ENCODE measurements at places on chromosomes 4 and X. TPM values are rescaled to one million over a fixed set of nuclear protein-coding genes. Genes with fewer than 3 reads are reported as not detected.

DNA sequence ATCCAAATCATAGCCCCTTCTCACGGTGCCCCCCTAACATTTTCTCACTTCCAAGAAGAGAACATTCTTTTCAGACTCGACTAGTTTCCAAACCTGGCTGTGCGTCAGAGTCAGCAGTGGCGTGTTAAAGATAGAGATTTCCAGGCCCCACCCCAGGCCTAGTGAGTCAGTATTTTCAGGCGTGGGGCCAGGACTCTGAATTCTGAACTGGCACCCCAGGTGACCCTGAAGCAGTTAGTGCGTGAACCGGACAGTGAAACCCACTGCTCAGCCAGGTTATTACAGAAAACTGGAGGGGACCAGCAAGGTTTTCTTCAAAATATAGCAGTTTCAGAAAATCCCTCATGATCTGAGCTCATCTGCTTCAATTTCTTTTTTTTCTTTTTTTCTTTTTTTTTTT is 35.0 kb upstream of the BCOR start:
- H3K27me3 ChIP-seq: no peaks in the 10 kb centered on the region
- H3K4me1 ChIP-seq: no peaks in the 10 kb centered on the region
- H3K36me3 ChIP-seq: no peaks in the 10 kb centered on the region
- no peak overlapping the region for H3K4me3 ChIP-seq
- no peak overlapping the region for H3K27ac ChIP-seq
- no peak for DNase-seq

GRCh38 chr4:87465739-87466366 is 43.5 kb downstream of the NUDT9 start:
- H3K4me1 ChIP-seq: peaks cover 10% of the 10 kb centered on the region
- DNase-seq: peak; percentile 72
- H3K27me3 ChIP-seq: no peaks in the 10 kb centered on the region
- H3K4me3 ChIP-seq: no peak overlapping the region

DNA sequence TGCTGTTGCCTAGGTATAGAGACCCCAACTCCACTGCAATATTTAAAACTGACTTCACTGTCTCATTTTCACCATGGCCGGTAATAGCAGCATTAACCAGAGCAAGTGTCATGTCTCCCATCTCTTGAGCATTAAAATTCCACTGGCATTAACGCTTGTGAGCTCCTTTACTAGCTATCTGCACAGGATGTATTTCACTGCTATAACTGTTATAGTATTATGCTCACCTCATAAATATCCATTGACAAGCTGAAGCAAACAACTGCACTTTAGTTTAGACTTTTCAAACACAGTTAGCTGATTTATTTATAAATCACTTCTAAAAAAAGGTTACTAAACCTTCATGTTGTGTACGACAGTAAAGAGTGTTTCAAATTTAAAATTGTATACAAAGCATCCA is 157.8 kb downstream of the ANTXR2 start:
- no peak overlapping the region for H3K27ac ChIP-seq
- no peaks in the 10 kb centered on the region for H3K4me1 ChIP-seq
- H3K27me3 ChIP-seq: no peaks in the 10 kb centered on the region
- no peak for DNase-seq

DNA sequence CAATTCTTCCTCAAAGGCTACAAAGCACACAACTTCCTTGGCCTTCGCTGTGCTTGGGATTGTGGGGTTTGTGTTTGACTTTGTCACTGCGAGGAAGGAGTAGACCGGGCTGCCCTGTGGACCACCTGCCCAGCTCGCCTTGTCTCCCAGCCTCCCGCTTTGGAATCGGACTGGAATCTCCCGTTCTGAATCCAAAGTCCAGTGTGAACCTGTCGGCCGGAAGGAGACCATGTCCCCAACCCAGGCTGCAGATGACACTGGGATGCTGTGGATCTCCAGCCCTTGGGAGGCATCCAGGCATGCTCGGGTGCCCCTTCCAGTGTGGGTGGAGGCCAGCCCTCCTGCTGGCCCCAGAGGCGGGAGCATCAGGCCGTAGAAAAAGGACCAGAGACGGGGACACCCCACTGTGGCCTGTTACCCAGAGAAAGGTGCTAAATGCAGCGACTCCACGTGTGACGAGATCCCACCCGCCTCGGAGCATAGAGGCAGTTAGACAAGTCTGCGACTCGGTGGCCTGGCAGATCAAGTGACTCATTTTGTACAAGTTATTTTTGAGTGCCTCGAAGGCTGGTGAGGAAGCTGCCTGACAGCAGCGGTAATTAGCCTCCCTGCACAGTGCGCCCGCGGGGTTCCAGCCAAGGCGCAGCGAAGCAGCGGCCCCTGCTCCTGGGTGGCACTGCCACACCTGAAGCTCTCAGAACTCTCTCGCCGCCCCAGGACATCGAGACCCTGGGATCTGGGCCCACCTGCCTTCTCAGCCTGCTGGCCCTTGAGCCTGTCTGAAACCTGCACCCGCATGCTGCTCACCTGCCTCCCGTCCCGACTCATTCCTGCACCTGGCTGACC is 57.5 kb downstream of the ADRA2C start:
- H3K27me3 ChIP-seq: no peaks in the 10 kb centered on the region
- DNase-seq: no peak
- no peak overlapping the region for H3K27ac ChIP-seq
- 0 out of 2 replicates have a peak, but pooled peaks cover 5% of the 10 kb centered on the region for H3K4me1 ChIP-seq
- H3K4me3 ChIP-seq: no peak overlapping the region
- no peaks in the 10 kb centered on the region for H3K36me3 ChIP-seq

GRCh38 chrX:132961511-132961910 is 3.1 kb upstream of the HS6ST2 start:
- no peaks in the 10 kb centered on the region for H3K36me3 ChIP-seq
- H3K27me3 ChIP-seq: peaks cover 49% of the 10 kb centered on the region
- no peak for DNase-seq
- H3K27ac ChIP-seq: no peak overlapping the region
- H3K4me1 ChIP-seq: peaks cover 14% of the 10 kb centered on the region

DNA sequence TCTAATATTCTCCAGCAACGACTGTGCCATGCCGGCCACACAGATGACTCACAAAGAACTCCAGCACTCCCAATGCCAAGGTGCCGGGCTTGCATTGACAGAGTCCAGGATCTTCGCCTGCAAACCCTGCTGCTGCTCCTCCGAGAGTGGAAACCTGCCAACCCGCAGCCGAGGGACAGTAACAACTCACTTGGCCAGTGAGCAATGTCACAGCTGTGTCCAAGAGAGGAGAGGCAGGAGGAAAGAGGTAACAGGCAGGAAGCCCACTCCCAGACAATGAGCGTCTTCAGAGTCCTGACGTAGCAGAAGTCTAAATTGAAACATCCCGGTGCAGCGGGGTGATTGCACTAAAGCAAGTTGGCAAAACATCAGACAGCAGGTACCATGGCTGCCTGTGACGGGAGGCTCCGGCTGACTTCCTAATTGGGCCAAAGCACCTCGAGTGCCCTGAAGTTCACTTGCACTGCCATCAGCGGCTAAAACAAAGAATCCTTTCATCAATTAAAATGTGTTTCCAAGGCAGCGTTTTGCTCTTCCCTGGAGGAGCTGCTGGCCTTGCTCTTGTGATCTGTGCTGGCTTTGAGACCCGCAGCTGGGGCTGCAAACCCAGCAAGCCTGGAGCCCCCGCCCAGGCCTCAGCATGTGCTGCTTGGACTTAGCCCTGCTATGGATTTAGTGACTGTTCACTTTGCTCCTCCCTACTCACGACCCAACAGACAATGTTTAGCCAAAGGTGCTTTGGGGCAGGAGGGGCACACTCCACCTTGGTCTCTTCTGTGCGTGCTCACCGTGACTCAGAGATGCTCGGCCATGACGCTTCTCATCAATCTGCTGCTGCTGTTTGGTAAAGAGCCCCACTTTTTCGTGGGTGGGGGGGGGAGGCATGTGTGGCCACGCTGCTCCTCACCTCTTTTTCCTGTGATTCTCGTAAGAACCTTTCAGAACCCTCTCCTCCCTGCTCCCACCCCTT is 36.5 kb downstream of the DCTD start:
- H3K4me3 ChIP-seq: no peak overlapping the region
- H3K4me1 ChIP-seq: no peaks in the 10 kb centered on the region
- DNase-seq: no peak
- H3K27me3 ChIP-seq: no peaks in the 10 kb centered on the region

DNA sequence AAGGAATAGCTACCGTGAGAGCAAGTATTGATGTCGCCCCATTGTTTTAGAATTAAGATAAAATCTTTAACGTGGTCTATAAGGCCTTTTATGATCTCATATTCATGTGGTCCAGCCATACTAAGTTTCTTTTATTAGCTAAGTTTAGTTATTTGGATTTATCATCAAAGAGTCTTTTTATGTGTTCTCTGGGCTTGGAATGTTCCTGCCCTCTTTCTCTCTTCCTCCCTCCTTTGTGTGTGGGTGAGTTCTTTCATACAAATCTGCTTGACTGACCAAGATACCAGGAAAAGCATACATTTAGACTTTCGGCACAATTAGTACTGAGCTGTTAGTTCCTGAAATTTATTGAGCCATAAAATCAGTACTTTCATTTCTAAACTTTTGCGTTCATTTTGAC is 11.3 kb downstream of the TDO2 start:
- H3K27me3 ChIP-seq: no peaks in the 10 kb centered on the region
- DNase-seq: no peak
- no peaks in the 10 kb centered on the region for H3K36me3 ChIP-seq
- H3K27ac ChIP-seq: no peak overlapping the region
- no peak overlapping the region for H3K4me3 ChIP-seq
- H3K4me1 ChIP-seq: no peaks in the 10 kb centered on the region

- no peaks in the 10 kb centered on the region for H3K36me3 ChIP-seq
- no peaks in the 10 kb centered on the region for H3K4me1 ChIP-seq
- H3K27me3 ChIP-seq: no peaks in the 10 kb centered on the region
- H3K4me3 ChIP-seq: no peak overlapping the region
- no peak for DNase-seq
- H3K27ac ChIP-seq: no peak overlapping the region
These were observed 261.1 kb downstream of the SNCA start for GRCh38 chr4:89575840-89576239.

DNA sequence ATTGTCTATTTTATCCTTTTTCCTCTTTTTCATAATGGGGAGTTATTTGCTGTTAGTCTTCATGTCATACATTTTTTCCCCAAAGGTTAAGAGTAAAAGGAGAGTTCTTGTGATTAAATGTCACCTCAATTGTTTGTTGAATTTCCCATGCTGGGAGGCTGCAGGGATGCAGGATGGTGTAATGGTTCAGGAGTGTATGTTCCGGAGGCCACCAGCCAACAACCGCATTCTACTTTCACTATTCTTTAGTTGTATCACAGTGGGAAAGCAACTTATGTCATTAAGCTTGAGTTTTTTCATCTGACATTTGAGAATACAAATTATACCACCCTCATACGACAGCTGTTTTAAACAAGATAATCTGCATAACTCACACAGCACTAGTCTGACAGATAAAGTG is 15.4 kb downstream of the AFP start:
- H3K4me3 ChIP-seq: no peak overlapping the region
- peak; percentile 62 for DNase-seq
- no peaks in the 10 kb centered on the region for H3K27me3 ChIP-seq
- H3K36me3 ChIP-seq: no peaks in the 10 kb centered on the region
- H3K27ac ChIP-seq: peak overlapping the region; percentile 50
- H3K4me1 ChIP-seq: peaks cover 52% of the 10 kb centered on the region

DNA sequence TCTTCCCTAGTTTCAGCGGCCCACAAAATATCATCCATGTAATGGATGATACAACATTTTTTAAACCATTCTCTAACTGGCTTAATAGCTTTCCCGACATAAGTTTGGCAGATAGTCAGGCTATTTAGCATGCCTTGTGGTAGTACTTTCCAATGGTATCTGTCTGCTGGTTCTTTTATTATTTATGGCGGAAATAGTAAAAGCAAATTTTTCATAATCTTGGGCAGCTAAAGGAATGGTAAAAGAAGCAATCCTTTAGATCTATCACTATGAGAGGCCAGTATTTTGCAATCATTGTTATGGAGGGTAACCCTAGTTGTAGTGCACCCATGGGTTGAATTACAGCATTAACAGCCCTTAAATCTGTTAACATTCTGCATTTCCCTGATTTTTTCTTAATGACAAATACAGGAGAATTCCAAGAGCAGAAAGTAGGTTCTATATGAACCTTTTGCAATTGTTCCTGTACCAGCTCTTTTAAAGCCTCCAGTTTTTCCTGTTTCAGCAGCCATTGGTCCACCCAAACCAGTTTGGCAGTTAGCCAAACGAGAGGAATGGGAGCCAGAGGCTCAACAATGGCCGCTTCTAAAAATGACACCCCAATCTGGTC is 14.3 kb upstream of the HSD17B11 start:
- H3K36me3 ChIP-seq: no peaks in the 10 kb centered on the region
- H3K4me3 ChIP-seq: no peak overlapping the region
- no peak overlapping the region for H3K27ac ChIP-seq
- no peaks in the 10 kb centered on the region for H3K27me3 ChIP-seq

DNA sequence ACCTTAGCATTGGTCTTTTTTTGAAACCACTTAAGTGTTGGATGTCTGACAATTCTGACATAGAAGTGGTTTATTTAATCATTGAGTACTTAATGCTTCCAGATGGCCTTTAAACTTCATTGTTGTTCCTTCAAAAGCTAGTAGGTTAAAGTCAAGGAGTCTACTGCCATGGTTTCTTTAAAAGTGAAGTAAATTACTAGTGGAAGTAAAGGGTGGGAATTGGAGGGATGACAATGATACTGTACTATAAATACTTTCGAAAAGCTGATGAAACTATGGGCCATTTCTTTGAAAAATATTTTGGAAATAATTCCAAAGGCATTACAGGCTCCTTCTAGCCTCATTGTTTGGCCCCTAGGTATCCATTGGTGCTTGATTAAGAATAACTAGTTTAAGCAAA is 51.9 kb downstream of the ATP10D start:
- no peak for DNase-seq
- no peaks in the 10 kb centered on the region for H3K36me3 ChIP-seq
- H3K4me3 ChIP-seq: no peak overlapping the region

DNA sequence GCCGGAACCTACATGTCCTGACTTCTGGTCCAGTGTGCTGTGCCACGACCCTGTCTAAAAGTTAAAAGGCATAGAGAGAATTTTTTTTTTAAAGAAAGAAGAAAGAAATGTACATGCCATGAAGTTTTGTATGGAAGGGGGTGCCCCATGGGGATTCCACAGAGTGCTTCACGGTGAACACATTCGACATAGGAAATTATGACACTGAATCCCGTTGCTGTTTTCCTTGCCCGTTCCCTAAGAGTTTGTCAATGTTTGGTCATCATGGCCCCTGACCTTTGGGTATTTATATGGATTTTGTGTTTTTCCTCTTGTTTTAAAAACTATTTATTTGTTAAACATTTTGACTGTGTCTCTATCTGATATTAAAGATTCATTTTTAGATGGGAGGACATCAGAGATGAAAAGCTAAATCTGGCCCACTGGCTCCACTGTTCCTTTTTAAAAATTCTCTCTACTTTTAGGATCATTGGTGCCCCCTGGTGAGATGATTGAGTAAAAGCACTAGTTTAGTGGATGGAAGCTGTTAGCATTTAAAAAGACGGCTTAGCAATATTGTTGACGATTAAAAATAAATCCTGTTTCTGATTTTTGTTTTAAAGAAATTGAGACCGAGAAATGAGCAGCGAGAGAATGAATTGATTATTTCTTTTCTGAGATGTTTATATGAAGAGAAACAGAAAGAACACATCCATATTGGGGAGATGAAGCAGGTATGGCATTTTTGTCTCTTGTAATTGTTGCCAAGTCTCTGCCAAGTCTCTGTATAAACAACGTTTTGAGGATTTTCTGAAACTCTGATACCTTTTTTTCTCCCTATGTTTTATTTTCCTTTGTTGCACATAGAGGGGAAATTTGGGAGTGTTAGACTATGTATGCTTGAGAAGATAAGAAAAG is 75.0 kb downstream of the PTTG2 start:
- H3K27me3 ChIP-seq: no peaks in the 10 kb centered on the region
- no peaks in the 10 kb centered on the region for H3K36me3 ChIP-seq
- H3K4me3 ChIP-seq: no peak overlapping the region
- H3K27ac ChIP-seq: no peak overlapping the region
- H3K4me1 ChIP-seq: no peaks in the 10 kb centered on the region

DRD5 gene
- total RNA-seq: 0.24 TPM

CCDC160 gene
- 2.7 TPM for total RNA-seq

CT83 gene
- not detected for total RNA-seq

DHX15 gene
- 336 TPM for total RNA-seq

TRIM60 gene
- not detected for total RNA-seq

CXorf49 gene
- total RNA-seq: not detected

PAGE1 gene
- total RNA-seq: not detected
